T-helper 17 cell (primary cell): ENCODE measurements at places on chromosomes 7 and 10. TPM values are rescaled to one million over a fixed set of nuclear protein-coding genes. Genes with fewer than 3 reads are reported as not detected.

DNA sequence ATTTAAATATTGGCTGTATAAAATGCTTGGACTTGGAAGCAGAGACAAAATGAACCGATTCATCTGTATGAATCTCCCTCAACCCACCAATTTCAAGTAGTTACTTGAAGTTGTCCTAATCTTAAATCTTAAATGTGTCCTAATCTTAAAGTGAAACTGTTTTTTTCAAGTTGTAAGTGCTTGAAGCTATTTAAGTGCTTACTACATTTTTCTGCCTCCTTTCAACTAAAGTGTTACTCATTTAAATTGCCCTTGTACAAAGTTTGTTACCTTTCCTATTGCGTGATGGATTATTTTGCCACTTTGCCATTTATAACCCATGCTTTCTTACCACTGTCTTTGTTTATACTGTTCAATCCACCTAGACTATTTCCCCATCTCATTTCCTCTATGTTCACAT lies 2.8 kb downstream of the BCAP29 start:
- H3K27me3 ChIP-seq, result no peaks in the 10 kb centered on the region
- DNase-seq, result no peak
- peak overlapping the region; percentile 68 for H3K4me3 ChIP-seq
- no peak overlapping the region for H3K27ac ChIP-seq

ADAM22 gene
- total RNA-seq, result 3.0 TPM

DNA sequence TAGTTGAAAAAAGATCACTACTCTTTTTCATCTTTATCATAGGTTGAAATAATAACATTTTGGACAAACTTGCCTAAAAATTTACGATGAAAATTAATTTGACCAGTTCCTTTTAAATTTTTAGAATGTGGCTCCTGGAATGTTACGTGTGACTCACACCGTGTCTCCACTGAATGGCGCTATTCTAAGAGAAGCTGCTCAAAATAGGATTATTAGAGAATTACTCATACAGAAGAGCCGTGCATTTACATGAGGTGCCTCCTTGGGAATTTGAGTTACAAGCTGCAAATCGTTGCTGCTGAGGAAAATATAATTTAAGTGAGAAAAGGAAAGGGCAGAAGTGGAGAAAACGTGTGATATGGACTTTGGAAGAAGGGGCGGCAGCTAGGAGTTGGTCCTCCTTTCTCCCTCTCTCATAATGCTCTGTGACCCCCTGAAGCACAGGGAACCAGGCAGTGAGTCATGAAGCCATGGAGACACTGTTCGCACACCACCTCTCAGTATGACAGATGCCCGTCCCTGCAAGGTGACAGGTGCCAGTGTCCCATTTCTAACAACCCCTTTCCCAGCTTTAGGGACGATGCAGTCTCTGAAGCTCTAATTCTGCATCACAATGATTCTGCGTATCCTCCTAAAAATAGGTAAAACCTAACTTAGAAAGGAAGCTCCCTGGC lies 323.2 kb upstream of the COBL start:
- H3K4me1 ChIP-seq, result no peaks in the 10 kb centered on the region
- no peak overlapping the region for H3K27ac ChIP-seq
- no peak overlapping the region for H3K4me3 ChIP-seq
- no peaks in the 10 kb centered on the region for H3K36me3 ChIP-seq
- no peak for DNase-seq

GRCh38 chr10:77321838-77322237 lies 315.8 kb downstream of the KCNMA1 start:
- H3K4me1 ChIP-seq, result no peaks in the 10 kb centered on the region
- no peaks in the 10 kb centered on the region for H3K27me3 ChIP-seq
- no peak overlapping the region for H3K27ac ChIP-seq
- H3K4me3 ChIP-seq, result no peak overlapping the region

ARL3 gene
- 3.7 TPM for total RNA-seq

DNA sequence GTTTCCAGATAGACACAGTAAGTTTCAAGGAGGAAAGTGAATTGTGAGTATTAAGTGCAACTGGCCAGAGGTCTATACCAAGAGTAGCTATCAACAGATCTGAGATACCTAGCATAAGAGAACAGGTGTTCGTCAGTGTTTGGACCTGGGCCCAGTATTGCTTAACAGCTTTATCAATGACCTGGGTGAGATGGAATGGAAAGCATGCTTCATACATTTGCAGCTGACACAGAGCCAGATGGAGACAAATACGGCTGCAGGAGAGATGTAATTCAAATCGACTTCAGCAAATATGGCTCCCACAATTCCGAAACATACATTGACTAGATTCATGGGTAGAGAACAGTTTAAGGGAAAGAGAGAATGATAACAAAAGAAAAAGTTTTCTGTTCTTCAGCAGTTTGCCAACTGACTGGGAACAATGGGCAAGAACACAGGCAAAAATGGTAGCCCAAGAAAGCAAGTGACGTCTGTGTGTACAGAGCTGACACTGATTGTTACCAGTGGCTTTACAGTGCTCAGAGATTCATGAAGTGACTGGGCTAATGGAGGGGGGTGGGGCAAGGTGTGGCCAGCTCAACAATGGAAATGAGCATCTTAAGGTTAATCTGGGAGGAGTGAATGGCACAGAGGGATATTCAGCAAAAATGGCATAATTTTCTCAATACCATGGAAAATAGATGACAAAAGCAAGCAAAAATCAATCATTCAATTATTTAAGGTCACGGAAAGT lies 28.0 kb upstream of the COBL start:
- no peak overlapping the region for H3K4me3 ChIP-seq
- no peaks in the 10 kb centered on the region for H3K36me3 ChIP-seq
- DNase-seq, result no peak
- H3K27ac ChIP-seq, result no peak overlapping the region
- H3K27me3 ChIP-seq, result peaks cover 13% of the 10 kb centered on the region
- H3K4me1 ChIP-seq, result no peaks in the 10 kb centered on the region

GRCh38 chr10:93417266-93417665 lies 64.9 kb downstream of the MYOF start:
- H3K36me3 ChIP-seq, result peaks cover 2% of the 10 kb centered on the region
- no peak for DNase-seq
- peaks cover 35% of the 10 kb centered on the region for H3K4me1 ChIP-seq
- peaks cover 8% of the 10 kb centered on the region for H3K27me3 ChIP-seq

SPAG6 gene
- total RNA-seq, result not detected

ANKRD61 gene
- total RNA-seq, result not detected

IDI2 gene
- total RNA-seq, result not detected

GRCh38 chr7:18675579-18675978 lies 180.0 kb downstream of the HDAC9 start:
- DNase-seq, result no peak
- H3K36me3 ChIP-seq, result no peaks in the 10 kb centered on the region
- no peak overlapping the region for H3K4me3 ChIP-seq
- H3K27me3 ChIP-seq, result no peaks in the 10 kb centered on the region

MYO3A gene
- total RNA-seq, result not detected

GRCh38 chr10:58027426-58027825 lies 240.3 kb downstream of the IPMK start:
- H3K36me3 ChIP-seq, result no peaks in the 10 kb centered on the region
- no peak for DNase-seq
- no peaks in the 10 kb centered on the region for H3K4me1 ChIP-seq
- H3K27me3 ChIP-seq, result no peaks in the 10 kb centered on the region
- no peak overlapping the region for H3K27ac ChIP-seq
- no peak overlapping the region for H3K4me3 ChIP-seq

ANKRD26 gene
- 4.4 TPM for total RNA-seq

SPDYE2B gene
- not detected for total RNA-seq

DNA sequence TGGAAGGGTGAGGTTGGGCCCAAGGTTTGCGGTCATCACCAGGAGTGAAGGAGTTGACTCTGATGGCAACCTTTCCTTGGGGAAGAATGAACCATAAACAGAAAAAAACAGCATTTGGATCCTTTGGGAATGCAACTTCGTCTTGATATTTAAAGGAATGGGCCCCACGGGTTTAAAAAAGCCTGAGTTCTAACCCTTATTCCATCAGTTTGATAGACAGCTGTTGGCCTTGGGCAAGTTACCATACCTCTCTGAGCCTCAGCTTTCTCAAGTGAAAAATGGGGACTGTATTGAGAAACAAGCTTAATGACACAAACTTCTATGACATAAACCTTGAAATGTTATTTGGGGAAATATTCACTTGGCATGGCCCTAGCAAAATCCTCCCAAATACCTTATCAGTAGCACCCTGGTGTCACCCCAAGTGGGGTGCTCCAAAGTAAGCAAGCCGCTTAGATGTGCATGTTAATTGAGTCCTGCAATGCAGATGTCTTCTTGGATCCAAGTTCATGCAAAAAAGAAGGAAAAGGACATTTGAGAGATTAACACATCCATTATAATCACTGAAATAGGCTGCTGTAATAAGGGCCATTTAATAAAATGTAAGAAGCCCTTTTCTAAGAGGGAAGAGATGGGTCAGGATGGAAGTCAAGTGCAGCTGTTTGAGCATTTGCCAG lies 13.8 kb downstream of the MXI1 start:
- H3K27me3 ChIP-seq, result no peaks in the 10 kb centered on the region
- no peaks in the 10 kb centered on the region for H3K36me3 ChIP-seq
- H3K27ac ChIP-seq, result peak overlapping the region; percentile 84
- no peak for DNase-seq
- peaks cover 26% of the 10 kb centered on the region for H3K4me1 ChIP-seq

PAX4 gene
- not detected for total RNA-seq

GRCh38 chr7:159060440-159060839 lies 84.2 kb downstream of the VIPR2 start:
- no peaks in the 10 kb centered on the region for H3K4me1 ChIP-seq
- H3K4me3 ChIP-seq, result no peak overlapping the region
- H3K27ac ChIP-seq, result no peak overlapping the region
- H3K27me3 ChIP-seq, result no peaks in the 10 kb centered on the region
- DNase-seq, result no peak

GRCh38 chr7:141393056-141393455 lies 158.2 kb upstream of the AGK start:
- H3K27me3 ChIP-seq, result peaks cover 33% of the 10 kb centered on the region
- peaks cover 3% of the 10 kb centered on the region for H3K4me1 ChIP-seq
- no peak overlapping the region for H3K4me3 ChIP-seq

DNA sequence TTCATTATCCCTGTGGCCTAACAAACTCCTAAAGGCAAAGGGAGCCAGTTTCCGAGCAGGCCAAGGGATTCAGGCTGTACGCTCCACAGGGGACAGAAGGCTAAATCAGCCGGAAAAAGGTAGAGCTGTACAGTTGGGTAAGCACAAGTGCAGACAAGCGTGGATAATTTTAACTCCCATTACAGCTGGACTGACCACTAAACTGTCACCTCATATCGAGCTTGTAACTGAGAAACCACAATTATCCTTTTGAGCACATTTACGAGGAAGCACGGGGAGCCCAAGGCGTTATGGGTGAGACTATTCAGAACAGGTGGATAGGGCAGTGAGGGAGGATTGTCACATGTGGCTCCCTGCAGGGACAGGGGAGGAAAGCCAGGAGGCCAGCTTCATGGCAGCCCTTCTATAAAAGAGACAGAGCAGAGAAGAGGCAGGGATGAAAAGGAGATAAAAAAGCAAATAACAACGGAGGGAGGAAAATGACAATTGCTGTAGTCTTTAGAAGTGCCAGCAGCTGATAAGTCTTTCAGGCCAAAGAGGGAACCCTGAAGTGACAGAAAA lies 288.0 kb downstream of the FGFR2 start:
- H3K27me3 ChIP-seq, result no peaks in the 10 kb centered on the region
- no peak overlapping the region for H3K27ac ChIP-seq
- no peaks in the 10 kb centered on the region for H3K4me1 ChIP-seq
- H3K4me3 ChIP-seq, result no peak overlapping the region
- H3K36me3 ChIP-seq, result no peaks in the 10 kb centered on the region

DNA sequence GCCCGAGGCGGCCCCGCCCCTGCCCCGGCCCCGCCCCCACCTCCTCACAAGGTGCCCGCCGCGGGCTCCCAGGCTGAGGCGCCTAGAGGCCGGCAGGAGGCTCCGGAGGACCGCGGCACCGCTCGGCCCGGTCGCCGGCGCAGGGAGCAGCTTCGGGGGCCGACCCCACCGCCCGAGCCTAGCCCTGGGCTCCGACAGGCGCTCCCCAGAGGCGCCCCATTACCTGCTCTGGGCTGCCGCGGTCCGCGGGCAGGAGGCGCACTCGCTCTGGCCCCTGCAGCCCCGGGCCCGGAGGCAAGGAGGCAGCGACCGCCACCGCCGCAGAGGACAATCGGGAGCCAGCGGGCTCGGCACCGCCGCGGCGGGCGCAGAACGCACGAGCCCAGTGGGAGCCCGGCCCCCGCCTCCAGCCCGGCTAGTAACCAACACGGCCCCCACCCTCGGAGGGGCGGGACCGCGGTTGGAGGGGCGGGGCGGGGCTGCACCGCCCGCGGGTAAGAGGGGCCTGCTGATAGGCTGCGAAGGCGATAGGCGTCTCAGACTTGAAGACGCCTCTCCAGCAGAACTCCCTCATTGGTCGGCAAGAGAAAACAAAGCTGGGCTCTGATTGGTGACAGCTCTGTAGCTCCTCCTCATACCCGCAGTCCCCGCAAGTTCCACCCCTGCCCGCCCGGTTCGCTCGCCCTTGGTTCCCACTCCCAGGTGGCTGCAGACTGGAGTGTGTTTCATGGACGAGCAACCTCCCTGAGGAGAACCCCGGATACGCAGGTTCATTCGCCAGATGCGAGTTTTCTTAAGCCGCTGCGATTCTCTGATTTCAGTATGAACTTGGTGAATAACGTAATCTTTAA lies at the start of gene MPP7:
TSS of gene MPP7 (minus strand) at position 427 of the 851 bp plus-strand sequence. CDS start 64,460 bp downstream, outside the sequence.
- DNase-seq, result peak; percentile 97
- H3K27me3 ChIP-seq, result no peaks in the 10 kb centered on the region
- H3K27ac ChIP-seq, result peak within 1 kb of the TSS; percentile 94
- H3K36me3 ChIP-seq, result peaks cover 1% of the 10 kb centered on the region
- H3K4me3 ChIP-seq, result peak within 1 kb of the TSS; percentile 92

DNA sequence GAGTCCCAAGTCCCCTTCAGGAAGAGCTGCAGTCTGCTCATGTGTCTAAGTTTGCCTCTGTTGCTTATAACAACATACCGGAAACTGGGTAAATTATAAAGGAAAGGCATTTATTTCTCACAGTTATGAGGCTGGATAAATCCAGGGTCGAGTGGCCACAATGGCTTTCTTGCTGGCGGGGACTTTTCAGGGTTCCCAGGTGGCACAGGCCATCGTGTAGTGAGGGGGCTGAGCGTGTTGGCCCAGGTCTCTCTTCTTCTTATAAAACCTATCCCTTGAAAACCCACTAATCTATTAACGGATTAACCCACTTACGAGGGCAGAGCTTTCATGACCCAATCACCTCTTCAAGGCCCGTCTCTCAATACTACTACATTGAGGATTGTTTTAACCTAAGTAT lies 8.7 kb downstream of the VIPR2 start:
- H3K27ac ChIP-seq, result no peak overlapping the region
- no peak for DNase-seq
- H3K36me3 ChIP-seq, result no peaks in the 10 kb centered on the region
